ENCODE measurements at places on chromosomes 2 and 18.
A peak's percentile ranks its signal among the peaks of the same experiment; 100 is the strongest.

DNA sequence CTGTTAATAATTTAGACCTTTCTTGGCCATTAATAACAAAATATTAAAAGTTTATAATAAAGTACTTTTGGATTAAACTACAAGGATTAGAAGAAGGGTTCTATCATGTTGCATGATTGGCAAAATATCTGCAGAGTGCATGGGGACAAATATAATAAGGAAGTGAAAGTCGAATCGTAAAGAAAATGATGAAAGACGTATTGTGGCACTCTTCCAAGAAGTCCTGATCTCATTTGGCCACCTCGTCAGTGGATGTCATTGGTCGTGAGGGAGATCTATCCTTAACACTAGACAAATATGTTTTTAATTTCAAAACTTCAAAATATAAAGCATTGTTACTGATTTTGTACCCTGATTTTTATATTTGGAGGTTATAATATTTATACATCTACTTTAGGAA is 197.7 kb upstream of the STON1 start:
- no peak for DNase-seq

GRCh38 chr2:175350105-175350504 is 168.6 kb upstream of the ATP5MC3 start:
- no peak for DNase-seq

DNA sequence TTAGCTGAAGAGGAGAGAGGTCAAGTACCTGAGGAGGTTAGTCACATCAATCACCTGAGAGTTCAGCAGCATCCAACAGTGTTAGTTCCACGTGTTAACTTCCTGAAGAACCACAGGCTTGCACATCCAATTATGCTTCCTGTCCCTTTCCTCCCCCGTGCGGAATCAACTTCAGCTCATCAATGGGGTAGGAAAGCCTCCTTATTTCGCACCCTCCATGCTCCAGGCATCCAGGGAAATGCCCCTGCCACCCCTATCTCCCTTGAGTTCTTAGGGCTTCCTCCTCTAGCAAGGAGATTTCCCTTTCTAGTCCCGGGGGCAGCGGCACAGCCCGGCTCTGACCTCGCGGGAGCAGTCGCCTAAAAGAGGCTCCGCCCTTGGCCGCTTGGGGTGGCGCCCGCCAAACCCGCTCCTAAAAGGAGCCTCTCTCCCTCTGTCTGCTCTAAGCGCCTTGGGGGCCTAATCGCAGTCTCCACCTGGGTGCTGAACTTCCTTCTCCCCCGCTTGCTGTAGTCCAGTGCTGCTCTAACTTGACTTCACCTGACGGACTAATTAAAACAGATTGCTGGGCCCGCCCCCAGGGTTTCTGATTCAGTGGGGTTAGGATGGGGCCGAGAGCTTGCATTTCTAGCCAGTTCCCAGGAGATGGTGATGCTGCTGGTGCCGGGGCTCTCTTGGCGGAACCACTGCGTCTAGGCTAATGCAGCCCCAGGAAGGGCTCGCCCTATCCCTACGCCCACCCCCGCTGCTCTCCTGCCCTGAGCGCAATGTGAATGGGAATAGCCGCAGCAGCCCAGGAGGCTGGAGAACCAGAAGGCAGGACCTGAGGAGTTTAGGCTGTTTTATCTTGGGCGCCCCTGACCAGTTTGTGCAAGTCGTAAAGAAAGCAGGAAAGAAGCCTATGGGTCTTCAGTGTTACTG is 3.4 kb upstream of the TET3 start:
- peak; percentile 32 for DNase-seq

GRCh38 chr2:9657083-9657482 is 26.3 kb upstream of the YWHAQ start:
- no peak for DNase-seq

DNA sequence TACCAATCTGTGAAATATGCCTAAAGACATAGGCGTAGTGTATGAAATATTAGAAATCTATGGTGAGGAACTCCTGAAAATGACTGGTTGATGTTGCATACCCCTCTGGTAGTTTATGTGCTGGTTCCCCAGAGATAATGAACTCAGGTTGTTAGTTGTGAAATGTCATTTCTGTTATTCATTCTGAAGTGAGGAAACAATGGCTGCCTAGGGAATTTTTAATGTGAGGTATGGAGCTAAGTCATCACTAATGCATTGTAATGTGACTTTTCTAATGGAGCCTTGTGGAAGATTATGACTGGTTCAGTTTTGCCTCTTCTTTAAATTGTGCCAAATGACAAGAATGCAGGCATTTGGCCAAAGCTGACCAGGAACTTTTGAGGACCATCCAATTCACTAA is 61.6 kb upstream of the RAB27B start:
- DNase-seq: no peak

DNA sequence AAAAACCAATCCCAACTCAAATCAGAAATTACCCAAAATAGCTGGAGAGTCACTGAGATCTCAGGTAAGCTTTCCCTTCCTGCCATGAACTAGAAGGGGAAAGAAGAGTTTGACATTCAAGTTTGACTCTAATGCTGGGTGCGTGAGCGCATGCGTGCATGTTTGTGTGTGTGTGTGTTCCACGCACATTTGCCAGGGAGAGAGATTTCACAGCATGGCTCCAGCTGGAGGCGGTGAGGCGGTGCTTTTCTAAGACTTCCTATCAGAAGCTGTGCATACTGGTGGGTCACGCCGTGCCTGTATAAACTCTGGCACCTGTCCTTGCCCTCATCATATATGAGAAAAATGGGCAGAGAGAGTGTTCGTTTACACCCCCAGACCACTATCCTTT is 116.2 kb downstream of the MSH2 start:
- no peak for DNase-seq

- no peak for DNase-seq
These were observed 468.4 kb downstream of the SUCLG1 start for GRCh38 chr2:83990636-83991035.

DNA sequence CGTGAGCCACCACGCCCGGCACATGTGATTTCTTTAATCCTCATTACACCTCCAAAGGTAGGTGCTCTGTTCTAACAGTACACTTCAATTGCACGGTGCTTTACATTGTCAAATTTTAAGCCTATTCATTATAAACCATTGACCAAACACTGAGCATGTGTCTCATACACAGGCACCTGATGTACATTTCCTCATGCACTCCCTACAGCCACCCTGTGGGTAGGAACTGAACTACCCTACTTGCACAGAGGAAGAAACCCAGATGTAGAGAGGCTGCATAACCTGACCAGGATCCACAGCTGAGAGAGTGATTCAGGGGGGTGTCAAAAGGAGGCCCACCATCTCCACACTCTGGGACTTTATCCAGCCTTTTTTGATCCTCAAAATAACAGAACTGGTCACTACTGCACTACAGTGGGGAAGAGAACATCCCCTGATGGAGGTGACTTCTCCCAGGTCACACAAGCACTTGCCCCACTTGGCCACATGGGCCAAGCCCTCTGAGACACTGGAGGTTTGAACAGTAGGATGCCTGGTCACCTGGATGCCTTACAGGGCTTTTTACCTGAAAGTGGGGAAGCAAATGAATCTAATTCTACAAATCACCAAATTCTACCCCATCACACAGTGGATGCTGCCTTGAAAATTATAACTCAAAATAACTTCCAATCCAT is 6.9 kb upstream of the DPYSL5 start:
- DNase-seq: no peak

GRCh38 chr2:223759569-223760430 is 77.6 kb downstream of the AP1S3 start:
- no peak for DNase-seq

GRCh38 chr18:12863687-12864216 is 20.3 kb downstream of the PTPN2 start:
- DNase-seq: no peak

- DNase-seq: no peak
These were observed 752 bp upstream of the CYTIP start for GRCh38 chr2:157444641-157445040.

DNA sequence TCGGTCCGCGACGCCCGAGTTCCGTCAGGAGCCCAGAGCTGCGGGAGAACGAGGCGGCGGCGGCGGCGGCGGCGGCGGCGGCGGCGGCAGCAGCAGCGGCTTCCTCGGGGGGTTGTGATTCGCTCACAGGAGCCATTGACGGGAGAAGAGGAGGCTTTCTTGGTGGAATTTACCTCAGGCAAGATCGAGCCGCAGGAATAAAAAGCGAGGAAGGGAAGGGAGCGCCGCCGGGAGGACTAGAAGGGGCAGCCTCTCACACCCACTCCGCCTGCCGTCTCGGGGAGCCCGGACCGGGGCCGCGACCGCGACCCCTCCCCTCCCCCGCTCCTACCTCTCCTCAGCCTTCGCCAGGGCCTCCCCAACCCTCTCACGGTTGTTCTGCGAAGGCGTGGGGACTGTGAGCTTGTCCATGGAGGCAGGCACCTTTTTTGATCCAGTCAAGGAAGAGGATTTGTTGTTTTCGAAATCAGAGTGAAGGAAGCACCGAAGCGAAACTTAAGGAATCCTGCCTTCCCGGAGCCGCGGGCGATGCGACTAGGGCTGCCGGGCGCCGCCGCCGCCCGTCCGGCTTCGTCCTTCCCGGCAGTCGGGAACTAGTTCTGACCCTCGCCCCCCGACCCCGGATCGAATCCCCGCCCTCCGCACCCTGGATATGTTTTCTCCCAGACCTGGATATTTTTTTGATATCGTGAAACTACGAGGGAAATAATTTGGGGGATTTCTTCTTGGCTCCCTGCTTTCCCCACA is 506 bp downstream of the BMPR2 start:
- DNase-seq: peak; percentile 38

DNA sequence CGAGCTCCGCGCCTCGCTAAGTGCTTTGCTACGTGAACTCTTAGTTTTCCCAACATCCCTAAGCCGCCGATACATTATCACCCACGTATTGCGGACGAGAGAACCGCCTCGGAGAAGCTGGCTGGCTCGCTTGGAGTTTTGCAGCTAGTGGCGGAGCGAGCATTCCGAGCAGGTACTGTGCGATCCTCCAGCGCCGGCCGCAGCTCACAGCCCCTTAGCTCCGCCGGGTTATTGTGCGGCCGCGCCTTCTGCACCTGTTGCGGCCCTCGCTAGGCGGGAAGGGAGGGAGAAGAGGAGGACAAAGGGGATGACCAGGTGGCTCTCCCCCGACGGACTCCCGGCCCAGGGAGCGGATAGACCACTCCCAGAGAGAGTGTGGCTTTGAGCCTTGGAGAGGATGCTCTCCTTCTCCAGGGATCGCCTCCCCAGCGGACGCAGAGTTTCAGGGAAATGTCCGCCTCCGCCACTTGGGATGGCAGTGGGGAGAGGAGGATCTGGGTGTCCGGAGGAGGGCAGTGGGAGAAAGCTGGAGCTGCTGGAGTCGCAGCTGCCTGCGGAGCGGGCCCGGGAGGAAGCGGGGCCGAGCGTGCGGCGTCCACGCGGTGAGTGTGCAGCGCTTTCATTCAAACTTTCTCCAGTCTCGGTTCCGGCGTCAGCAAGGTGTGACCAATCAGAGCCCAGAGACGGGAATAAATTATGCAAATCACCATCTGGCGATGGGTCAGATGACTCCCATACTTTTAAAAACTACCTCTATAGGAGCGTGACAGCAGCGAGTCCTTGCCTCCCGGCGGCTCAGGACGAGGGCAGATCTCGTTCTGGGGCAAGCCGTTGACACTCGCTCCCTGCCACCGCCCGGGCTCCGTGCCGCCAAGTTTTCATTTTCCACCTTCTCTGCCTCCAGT is at the start of gene LIPG:
Gene LIPG, plus strand, starts transcription at position 769 of the 905 bp plus-strand sequence. CDS start 252 bp downstream, outside the sequence.
- peak; percentile 25 for DNase-seq

DNA sequence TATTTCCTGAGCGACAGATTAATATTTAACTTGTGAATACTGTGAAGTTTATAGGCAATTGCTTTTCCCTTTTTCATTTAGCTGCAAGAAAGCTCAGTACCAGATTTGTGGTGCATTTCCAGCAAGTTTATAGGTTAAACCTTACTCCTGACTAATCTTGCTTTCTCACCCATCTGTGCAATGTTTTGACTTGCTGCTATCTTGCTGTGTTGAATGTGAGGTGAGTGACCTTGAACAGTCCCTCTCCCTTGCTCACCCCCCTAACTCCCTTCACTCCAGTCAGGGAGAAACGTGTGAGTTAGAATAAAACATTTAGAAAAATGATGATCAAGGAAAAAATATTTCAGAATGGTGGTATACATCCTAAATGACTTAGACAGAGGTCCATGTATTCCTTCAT is 39.8 kb upstream of the PARD3B start:
- DNase-seq: no peak

- no peak for DNase-seq
These were observed 49.7 kb upstream of the TFCP2L1 start for GRCh38 chr2:121334581-121335293.

DNA sequence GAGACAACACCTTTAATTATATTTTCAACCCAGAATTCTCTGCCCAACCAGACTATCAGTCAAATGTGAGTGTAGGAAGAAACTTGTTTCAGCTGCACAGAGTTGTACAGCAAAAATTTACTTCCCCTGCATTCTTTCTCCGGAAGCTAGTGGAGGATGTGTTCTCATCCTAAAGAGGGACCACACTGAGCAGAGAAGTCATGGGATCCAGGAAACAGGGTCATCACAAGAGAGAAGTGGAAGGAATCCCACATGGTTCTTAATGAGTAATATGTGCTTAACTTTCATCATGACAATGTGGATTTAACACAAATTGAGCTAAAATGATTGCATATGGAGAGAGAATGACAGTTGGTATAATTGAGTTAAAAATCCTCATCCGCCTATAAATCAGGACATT is 78.2 kb downstream of the INPP4A start:
- no peak for DNase-seq

- no peak for DNase-seq
These were observed 397.2 kb upstream of the CDH19 start for GRCh38 chr18:67001052-67001451.
